ENCODE measurements at places on chromosomes 16 and 17.

DNA sequence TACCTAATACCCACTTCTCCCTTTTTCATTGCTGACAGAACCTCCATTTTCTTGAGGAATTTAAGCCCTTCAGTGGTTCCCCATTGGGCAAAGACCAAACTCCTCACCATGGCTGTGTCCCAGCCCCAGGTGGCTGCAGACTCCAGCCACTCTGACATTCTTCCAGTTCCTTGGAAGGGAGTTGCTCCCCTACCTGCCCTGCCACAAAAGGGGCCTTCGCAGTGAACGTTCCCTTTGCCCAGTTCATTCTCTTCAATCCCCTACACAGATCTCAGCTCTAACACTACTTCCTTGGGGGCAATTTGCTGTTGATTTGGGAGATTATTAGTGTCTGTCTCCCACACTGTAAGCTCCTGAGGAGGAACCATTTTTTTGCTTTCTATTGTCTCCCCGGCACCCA is 3.2 kb upstream of the AKTIP start:
- no peak for DNase-seq

DNA sequence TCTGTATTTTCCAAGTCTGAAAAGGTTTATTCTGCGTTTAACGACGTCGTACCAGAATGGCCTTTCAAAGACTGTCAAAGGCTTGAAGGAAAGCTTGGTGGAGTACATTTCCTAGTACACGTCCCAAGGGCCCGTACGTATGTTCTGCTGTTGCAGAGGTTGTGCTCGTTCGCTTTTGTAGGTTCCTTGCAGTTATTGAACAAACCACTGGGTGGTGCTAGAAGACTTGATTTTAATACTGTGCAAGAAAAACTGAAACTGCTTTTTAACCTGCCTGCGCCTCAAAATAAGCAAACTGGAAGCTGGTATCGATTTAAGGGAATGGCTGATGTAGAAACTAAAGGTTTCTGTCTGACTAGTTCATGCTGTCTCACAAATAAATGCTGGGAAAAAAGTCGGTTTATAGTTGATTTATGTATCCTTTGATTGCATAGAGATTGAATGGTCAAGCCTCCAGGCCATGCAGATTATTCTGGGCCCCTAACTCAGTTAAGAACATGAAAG is 54.6 kb downstream of the USP10 start:
- no peak for DNase-seq

DNA sequence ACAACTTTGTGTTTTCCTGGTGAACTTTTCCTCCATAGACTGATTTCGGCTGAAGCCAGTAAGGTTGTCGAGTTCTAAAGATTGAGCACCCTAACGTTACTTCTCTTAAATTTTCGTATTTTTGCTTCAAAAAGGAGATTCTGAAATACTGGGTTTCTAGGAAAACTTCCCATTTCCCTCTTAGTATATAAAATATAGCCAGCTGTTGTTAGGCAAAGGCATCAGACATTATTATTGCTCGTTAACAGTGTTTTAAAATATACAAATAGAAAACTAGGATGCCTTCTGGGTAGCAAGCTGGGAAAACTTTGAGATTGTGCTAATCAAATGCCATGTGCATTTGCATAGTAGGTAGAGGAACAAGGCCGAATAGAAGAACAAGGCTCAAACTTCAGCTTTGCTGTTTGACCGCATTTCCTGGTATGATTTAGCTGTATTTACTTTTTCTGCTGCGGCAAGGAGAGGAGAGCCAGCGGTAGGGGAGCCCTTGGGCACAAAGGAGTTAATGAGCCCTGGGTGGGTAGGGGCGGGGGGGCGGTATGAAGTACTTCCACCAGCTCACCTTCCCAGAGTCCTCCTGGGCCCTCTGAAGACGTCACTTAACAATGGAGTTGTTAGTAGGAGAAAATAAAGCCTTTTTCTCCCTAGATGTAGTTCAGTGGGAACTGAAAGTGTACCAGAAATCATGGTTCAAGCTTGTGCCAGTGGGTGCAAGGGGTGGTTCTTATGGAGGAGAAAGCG is 151.9 kb downstream of the MSI2 start:
- no peak for DNase-seq

GRCh38 chr16:400061-400591 is 1.6 kb upstream of the DECR2 start:
- no peak for DNase-seq

DNA sequence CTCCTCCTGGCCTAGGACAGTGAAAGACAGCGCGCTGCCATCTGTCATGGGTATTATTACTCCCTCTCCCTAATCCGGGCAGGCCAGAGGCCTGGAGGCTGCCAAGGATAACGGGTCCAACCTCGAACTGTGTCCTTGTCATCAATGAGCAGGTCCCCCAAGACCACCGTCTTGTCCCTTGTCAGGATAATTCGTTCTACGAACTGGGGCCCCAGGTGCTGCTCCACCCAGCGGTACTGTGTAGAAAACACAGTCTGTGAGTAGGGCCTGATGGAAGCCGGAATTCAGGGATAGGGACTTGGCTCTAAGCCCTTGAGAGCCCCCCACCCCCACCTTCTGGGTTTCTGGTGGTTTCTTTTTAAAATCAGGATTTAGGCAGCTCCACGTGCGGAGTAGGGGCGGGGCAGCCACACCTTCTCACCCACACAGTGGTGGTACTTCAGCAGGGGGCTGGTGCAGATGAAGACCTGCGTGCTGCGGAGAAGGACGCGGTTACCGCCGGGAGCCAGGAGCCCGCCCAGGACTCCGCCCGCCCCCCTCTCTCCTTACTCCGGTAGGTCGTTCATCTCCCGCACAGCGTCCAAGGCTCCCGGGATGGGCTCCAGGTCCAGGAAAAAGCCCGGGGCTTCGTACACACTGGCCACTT is 787 bp downstream of the NT5C start:
- DNase-seq, result peak; percentile 45

DNA sequence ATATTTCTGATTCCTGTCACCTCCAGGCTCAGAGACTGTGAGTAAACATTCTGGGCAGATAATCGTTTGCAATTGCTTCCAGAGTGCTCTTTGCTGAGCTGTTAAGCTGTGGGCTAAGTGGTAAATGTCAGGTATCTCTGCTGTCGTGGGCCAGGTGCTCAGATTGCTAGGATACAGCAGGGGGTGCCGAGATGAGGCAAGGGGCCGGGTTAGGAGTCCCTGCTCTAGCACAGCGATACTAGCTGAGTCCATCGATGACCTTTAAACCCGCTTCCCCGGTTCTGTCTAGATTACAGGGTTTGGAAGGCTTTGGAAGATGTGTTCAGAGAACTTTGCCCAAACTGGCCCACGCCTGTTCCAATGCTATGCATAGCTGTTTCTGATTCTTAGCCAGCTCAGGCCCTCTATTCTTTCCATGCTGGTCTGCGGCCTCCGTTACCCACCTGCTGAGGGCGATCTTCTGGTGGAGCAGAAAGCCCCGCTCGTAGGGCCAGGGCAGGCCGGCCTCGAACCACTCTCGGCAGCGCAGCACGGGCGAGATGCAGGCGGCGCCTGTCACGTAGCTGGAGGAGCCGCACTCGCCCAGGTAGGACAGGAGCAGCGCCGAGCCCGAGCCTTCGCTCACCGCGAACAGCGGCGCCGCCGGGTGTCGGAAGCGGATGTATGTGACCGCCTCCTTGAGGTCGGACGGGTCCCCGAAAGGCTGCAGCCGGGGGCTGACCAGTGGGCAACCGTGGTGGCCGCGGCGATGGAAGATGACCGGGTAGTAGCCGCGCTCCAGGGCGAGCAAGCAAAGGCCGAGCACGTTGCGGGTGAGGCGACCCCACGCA is 979 bp downstream of the ABHD15 start:
- DNase-seq, result no peak

- DNase-seq, result no peak
Observed at GRCh38 chr17:15882777-15883176, 62.2 kb upstream of the ADORA2B start.

DNA sequence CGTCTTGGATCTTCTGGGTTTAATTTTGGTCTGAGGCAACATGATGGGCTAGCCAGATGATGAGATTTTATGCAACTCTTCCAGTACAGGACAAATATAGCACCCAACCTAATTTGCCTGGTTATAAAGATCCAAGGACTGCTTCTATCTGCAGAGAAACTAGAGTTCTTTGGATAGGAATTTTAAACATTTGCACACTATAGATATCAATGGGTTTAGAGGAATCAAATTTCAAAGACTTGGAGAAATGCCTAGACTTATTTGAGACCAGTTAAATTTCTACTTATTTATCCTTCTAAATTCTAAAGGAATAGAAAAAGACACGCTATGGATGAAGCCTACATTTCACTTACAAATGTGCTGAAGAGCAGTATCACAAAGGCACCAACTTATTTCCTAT is 12.6 kb downstream of the PMFBP1 start:
- no peak for DNase-seq

GRCh38 chr16:77775911-77776909 is 12.2 kb upstream of the VAT1L start:
- DNase-seq, result no peak

DNA sequence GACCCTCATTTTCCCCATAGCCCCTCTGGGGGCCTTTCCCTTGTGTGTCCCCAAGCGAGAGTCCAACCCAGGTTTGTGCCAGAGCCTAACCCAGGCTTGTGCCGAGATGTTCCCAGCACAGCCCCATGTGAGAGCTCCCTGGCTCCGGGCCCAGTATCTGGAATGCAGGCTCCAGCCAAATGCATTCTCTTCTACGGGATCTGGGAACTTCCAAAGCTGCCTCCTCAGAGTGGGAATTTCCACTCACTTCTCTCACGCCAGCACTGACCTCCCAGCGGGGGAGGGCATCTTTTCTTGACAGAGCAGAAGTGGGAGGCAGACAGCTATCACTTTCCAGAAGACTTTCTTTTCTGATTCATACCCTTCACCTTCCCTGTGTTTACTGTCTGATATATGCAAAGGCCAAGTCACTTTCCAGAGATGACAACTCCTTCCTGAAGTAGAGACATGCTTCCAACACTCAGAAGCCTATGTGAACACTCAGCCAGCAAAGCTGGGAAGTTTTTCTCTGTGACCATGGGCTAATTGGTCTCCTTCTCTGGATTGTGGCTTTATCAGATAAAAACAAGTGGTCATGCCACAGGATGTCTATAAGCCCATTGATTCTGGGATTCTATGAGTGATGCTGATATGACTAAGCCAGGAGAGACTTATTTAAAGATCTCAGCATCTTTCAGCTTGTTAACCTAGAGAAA is 2.5 kb upstream of the CCL2 start:
- DNase-seq, result peak; percentile 98

Data from left ventricle myocardium inferior (tissue), 1 donor.